ENCODE measurements at places on chromosomes 13 and 19.

DNA sequence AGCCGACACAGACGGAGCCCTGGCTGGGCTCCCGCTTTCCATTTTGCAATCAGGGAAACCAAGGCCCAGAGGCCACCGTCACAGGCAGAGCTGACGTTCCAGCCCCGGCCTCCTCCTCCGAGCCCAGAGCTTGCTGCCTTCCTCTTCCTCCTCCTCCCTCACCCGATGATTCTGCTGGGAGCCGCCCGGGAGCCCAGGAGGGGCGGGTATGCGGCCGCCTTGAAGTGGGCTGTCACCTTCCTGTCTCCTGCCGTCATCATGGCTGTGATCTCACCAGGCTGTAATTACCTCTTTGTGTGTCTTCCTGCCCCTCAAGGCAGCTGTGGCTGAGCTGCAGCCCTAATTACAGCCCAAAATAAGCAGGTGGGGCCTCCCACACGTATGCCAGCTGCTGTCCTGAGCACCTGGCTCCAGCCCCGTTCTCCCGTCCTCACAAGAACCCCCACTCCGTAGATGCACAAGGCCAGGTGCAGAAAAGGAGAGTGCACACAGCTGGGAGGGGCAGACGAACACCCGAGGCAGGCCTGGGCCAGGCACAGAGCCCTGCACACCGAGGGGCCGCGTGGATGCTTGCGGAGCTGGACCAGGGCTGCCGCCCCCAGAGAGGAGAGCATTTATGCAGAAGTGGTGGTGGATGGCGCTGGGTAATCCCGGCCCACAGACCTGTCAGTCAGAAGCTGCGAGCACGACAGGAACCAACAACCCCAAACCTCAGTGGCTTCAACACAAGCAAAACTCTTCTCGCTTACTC lies 4.0 kb downstream of the TPGS1 start:
- DNase-seq, result peak; percentile 90

DNA sequence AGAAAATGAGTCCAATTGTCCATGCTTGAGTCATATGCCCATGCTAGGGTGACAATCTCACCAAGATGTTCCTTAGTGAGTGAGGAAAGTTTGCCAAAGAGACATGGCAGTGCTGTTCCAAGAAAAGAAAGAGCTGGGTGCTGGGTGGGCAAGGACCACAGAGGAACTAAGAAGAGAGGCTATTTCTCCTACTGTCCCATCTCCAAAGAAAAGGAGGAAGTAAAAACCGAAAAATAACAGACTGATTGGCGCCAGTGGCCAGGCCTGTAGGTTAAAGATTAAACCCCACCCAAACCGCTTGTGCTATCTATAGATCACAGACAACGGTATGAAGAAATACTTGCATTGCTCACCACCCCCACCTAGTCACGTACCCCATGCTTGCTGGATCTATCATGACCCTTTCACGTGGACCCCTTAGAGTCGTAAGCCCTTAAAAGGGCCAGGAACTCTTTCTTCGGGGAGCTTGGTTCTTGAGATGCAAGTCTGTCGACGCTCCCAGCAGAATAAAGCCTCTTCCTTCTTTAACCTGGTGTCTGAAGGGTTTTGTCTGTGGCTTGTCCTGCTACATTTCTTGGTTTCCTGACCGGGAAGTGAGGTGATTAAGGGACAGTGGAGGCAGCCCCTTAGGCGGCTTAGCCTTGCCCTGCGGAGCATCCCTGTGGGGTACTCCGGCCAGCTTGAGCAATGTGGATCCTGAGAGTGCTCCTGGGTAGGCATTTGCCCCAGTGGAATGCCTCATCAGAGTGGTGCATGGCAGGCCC lies 606.5 kb downstream of the UQCRFS1 start:
- no peak for DNase-seq

DNA sequence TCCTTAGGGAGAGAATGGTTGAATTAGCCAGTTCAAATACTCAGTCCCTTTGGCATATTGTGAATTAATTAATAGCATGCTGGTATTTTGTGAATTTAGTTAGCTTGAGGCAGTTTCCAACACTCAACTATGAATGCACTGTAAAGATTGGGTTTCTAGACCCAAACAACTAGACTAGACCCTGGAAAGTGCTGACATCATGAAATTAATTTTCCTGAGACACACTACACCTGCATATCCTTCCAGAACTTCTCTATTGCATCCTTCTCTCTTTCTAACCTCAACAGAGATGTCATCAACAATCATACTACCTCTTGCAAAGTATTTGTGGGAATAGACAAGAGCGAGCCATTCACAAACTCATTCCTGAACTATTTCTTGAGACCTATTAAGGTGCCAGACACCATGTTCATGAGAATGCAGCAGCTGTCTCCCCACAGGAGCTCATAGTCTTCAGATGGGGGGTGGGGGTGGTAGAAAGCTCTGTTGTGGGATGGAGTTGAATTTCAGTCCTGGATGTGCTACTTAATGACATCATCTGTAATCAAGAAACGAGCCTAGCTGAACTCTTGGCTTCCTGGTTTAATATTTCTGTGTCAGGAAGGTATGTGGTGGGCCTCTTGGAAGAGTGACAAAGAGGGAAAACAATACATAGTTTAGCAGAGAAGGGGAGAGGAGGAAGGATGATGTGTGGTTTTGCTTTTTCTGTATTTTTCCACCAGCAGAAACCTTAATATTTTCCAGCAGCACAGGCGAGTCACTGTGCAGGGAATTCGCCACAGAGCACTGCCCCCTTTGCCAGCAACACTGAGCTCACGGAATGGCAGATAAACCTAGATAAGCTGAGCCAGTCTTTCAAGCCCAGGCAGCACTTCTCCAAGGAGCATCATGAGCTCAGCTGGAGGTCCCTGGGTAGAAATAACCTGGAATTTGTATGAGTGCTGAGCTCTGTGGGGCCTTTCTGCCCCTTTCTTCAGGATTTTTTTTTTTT lies 53.1 kb upstream of the CYSLTR2 start:
- DNase-seq, result no peak

GRCh38 chr13:29855784-29856183 lies 5.4 kb upstream of the UBL3 start:
- no peak for DNase-seq

- DNase-seq, result peak; percentile 79
Measured at GRCh38 chr19:38394488-38394887, 6.0 kb downstream of the SPRED3 start.

DNA sequence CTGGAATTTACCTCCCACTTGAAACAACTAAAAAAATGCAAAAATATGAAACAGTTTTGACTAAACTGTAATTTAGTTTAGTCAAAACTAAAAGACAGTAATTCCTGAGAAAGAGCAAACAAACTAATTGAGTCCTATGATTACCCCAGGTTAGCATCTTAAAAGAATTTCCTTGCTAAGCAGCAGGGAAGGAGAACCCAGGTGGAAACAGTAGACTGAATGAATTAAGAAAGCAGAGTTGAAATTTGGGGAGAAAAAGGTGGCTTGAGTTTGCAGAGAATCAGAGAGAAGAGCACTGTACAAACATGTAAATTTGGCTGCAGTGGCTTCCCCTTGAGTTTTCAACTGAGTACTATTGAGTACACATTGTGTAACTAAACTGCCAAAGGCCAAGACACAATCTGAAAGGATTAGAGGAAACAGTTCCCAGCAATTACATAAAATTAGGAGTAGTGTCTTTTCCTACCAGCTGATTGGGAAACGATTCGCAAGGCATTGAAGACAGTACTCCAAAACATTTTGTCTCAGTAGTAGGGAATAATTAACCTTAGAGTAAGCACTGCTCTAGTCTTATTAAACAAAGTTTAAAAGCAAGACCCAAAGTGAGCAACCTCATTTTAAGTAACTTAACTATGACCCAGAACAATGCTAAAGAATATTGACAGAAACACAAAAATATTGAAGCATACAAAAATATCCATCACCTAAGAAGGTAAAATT lies 820.5 kb downstream of the DACH1 start:
- DNase-seq, result no peak
